ENCODE measurements at places on chromosomes 16 and 17. TPM values are rescaled to one million over a fixed set of nuclear protein-coding genes. Genes with fewer than 3 reads are reported as not detected.

- DNase-seq = peak; percentile 82
These were observed 689.5 kb upstream of the RBFOX1 start for GRCh38 chr16:6643080-6643686.

GRCh38 chr16:50050802-50051201 lies 15.0 kb upstream of the HEATR3 start:
- DNase-seq = no peak

The ZSCAN10 gene
- not detected for total RNA-seq

The SPNS2 gene
- total RNA-seq = 9.2 TPM

The CCL5 gene
- total RNA-seq = 20.6 TPM

The HYDIN gene
- 1.5 TPM for total RNA-seq

All from mucosa of descending colon (tissue), 3 donors.